ENCODE measurements at places on chromosomes 5 and 9. TPM values are rescaled to one million over a fixed set of nuclear protein-coding genes. Genes with fewer than 3 reads are reported as not detected.

Gene SLIT3
- 65.1 TPM for total RNA-seq

- no peak for DNase-seq
Observed at GRCh38 chr5:115599502-115599901, 2.8 kb downstream of the TICAM2 start.

DNA sequence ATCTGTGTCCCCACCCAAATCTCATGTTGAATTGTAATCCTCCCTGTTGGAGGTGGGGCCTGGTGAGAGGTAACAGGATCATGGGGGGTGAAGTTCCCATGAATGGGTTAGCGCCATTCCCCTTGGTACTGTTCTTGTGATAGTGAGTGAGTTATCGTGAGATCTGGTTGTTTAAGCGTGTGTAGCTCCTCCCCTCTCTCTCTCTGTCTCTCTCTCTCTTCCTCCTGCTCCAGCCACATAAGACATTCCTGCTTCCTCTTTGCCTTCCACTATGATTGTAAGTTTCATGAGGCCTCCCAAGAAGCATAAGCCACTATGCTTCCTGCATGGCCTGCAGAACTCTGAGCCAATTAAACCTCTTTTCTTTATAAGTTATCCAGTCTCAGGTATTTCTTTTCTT is 28.8 kb downstream of the C5orf15 start:
- DNase-seq, result no peak

Gene AGPAT2
- total RNA-seq, result 36.1 TPM

GRCh38 chr5:156920042-156920860 is 42.8 kb downstream of the TIMD4 start:
- no peak for DNase-seq

- DNase-seq, result no peak
Observed at GRCh38 chr5:130502702-130503101, 598.4 kb downstream of the CHSY3 start.

- no peak for DNase-seq
Observed at GRCh38 chr5:176843673-176844072, 33.3 kb downstream of the UNC5A start.

GRCh38 chr5:10440367-10440990 is 1.2 kb upstream of the ROPN1L start:
- no peak for DNase-seq

Gene MORN5
- not detected for total RNA-seq

DNA sequence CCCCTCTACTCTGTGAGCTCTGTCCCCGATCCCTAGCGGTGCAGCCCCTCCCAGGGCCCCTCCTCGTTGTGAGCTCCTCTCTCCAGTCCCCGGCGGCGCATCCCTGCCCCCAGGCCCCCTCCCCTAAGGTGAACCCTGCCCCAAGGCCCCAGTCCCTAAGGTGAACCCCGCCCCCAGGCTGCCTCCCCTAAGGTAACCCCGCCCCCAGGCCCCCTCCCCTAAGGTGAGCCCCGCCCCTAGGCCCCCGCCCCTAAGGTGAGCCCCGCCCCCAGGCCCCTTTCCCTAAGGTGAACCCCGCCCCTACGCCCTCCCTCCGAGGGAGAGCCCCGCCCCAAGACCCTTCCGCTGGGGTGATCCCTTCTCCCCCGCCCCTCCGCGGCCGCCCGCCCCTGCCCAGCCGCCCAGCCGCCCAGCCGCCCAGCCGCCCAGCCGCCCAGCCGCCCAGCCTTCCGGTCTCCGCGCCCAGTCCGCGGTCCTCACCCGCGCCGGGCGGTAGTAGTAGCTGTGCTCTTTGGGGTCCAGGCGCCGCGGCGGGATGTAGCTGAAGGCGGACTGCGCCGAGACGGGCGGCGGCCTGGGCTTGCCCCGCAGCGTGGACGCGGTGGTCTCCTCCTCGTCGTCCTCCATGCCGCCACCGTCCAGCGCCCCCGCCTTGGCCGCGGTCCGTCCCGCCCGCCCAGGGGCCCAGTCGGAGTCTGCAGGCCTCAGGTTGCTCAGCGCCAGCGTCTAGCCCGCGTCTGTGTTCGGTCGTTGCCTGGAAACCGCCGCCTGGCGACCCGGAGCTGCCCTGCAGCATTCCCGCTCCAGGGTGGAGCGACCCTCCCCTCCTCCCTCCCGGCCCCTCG is at the start of gene CFAP90:
CFAP90 (minus strand) TSS at position 739 of the 845 bp plus-strand sequence; CDS start at position 627, 112 bp downstream.
- DNase-seq, result peak; percentile 79

DNA sequence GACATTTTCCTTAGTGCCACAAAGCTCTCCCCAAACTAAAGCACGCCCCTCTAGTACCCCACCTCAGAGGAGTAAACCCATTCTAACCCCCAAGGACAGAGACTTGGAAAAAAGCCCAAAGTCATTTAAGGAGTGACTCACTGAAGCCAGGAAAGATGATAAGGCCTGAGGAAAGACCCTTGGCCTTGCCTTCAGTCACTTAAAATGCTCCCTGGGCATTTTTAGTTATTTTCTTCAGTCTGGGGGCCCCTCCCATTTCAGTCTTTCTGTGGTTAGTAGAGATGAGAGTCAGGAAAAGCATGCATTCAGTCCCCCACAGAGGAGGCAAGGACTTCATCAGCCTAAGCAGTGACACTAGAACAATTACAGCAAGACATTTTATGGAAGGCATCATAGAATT is 13.7 kb upstream of the TLX3 start:
- DNase-seq, result no peak

Gene PCDHB4
- 7.9 TPM for total RNA-seq

Gene PCDHA9
- 4.0 TPM for total RNA-seq

Gene TTC16
- not detected for total RNA-seq

Gene TSLP
- 0.42 TPM for total RNA-seq

DNA sequence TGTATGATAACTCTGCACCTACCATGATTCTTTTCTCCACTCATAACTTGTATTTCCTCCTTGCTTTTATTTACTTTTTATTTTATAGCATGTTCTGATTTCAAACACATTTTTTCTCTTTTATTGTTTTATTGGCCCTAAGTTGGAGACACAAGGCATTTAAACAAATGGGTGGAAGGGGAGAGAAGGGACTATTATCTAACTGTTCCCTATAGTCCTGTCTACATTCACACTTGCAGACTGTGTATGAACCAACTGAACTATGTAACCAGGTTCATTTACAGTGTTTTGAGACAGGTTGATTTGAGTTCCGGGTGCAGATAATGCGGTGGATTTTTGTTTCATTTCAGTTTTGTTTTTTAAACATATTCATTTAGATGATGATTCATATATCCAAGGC is 830.6 kb upstream of the SEMA6A start:
- no peak for DNase-seq

DNA sequence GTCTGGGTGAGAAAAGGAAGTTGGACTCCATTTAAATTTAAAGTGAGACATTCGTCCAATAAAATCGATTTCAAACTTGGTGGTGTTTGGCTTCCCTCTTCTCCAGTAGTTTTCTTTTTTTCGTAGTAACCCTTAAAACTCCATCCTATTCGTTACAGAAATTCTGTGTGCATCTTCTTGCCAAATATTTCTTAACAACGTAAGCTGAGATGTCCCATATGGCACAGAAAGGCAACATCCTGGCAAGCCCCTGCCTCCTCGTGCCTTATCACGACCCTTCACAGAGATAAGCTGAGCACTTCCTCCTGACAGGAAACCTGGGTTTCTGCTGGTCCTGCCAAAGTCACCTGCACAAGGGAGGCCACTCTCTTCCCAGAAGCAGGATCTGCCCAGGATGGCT is 11.8 kb upstream of the ADAMTS2 start:
- no peak for DNase-seq

Gene PRELID2
- total RNA-seq, result 23.0 TPM

GRCh38 chr5:120510994-120511686 is 47.0 kb downstream of the PRR16 start:
- no peak for DNase-seq

Gene PCDHA4
- total RNA-seq, result 20.9 TPM

DNA sequence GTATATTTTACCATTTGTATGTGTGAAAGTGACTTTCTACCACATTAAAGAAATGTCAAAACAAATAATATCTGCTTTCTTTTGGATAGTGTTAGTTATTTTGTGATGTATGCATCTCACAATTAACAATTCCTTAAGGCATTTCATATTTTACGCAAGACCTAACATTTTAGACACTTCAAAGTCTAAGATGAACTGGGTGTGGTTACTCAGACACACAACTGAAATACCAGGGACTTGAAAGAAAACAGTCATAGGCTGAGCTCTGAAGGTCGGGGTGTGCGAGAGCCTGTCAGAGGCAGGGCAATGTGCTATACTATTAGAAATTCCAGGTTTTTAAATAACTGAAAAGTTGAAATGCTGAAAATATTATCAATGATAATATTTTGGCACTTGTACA is 44.5 kb upstream of the ZNF622 start:
- DNase-seq, result no peak

GRCh38 chr5:40570408-40571129 is 109.1 kb upstream of the PTGER4 start:
- no peak for DNase-seq

DNA sequence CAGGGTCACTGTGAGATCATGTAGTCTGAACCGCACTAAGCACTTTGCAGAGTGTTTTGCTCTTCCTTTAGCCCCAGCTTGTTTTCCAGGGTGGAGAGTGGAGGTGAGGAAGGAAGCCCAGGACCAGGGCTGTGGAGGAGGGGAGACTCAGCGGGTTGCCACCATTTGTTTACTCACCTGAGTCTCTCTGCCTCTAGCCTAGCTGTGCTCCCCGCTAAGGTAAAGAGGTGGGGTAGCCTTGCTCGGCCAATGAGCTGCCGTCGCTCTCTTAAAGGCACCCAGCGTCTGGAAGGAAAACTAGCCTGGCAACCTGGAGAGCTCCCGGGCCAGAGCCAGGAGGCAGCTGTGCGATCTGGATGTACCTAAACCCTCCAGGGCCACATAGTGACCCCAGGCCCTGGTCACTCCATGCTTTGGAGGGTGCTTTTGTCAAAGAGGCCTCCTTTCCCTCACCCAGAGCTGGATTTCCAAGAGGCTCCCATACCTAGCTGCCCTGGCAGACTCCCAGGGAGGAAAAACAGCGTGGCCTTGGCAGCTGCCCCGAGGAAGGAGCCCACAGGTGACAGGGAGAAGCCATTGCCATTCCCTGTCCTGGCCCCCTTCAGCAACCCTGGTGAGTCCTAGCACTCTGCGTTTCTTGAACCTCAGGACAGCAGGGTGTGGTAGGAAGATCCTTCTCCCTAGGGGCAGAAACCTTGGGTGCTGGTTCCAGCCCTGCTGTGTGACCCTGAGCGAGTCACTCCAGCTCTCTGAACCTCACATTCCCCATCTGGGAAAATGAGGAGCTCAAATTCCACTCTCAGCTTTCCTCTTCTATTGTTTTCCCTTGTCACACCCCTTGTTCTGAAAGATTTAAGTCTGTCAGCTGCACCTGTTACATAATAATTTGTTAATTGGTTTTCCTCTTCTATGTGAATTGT is 42.4 kb upstream of the LARP1 start:
- no peak for DNase-seq

GRCh38 chr5:138843316-138844124 is 31.6 kb downstream of the LRRTM2 start:
- no peak for DNase-seq

DNA sequence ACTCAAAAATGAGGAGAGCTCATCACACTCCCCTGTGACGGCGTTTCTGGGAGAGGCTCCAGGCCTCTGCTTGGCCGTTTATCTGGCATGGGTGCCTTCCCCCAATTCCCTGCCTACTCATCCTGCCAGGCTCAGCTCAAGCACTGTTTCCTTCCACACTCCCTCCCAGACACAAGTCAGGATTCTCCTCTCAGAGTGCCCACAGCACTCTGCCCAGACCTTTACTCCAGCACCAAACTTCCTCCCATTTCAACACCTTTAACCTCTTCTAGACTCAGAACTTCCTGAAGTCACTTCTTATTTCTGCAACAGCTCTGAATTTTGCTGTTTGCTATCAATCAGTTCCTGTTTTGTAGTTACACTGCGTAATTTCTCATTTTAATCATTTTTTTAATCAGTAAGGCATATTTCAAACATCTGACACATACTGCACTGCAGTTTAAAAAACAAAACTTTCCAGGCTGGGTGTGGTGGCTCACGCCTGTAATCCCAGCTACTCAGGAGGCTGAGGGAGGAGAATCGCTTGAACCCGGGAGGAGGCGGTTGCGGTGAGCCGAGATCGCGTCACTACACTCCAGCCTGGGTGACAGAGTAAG is 16.0 kb downstream of the TRMO start:
- DNase-seq, result no peak
